ENCODE measurements at places on chromosomes 4 and X.

DNA sequence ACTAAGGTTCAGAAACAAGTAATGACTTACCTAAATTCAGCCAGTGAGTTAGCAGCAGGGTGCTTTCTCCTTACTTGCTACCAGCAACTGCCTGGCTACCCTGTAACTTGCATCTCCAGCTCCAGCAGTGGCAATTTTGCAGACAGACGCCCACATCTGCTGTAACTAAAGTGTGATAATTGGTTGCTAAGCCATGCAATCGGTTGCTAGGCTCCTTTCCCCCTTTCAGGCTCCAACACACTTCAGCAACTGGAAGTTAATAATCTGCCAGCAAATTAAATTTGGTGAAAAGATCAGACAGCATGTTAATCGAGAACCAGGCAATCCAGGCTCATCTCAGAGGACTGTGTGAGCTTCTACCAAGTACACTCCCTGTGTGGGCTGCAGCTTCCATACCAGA, 24.2 kb upstream of the ARHGEF9 start:
- H3K27ac ChIP-seq: no peak overlapping the region
- no peak for DNase-seq
- H3K36me3 ChIP-seq: no peaks in the 10 kb centered on the region
- H3K27me3 ChIP-seq: no peaks in the 10 kb centered on the region

DNA sequence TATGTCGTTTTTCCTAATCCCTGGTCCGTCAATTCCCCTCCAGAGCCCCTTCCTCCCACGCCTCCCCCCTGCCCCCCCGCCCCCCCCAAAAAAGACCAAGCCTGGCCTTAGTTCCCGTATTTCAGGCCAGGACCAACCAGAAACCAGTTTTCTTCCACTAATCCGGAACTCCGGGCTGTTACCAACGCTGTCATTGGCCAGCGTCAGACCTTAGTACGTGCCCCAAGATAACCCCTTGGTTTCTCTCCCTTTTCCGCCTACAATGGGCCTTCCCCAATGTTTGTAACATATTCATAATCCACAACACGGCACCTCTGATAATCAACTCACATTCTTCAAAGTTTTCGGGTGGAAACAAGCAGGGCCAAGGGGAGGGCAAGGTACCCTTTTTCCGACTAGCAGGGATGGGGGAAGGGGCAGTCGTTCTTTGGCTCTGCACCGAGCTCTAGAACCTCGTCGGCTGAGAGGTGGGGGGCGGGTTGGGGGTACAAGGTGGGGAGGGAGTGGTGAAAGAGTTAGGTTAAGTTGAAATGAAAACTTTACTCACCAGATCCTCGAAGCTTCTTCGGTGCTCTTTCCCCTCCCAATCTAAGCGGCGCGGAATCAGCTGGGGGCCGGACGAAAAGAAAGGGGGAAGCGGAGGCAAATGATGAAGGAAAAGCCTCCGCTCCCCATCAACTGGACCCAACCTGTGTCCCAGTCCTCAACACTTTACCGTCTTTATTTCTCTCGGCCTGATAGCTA, 1.5 kb downstream of the BRWD3 start:
- no peaks in the 10 kb centered on the region for H3K36me3 ChIP-seq
- H3K4me1 ChIP-seq: no peaks in the 10 kb centered on the region
- DNase-seq: peak; percentile 52
- H3K4me3 ChIP-seq: peak overlapping the region; percentile 85

DNA sequence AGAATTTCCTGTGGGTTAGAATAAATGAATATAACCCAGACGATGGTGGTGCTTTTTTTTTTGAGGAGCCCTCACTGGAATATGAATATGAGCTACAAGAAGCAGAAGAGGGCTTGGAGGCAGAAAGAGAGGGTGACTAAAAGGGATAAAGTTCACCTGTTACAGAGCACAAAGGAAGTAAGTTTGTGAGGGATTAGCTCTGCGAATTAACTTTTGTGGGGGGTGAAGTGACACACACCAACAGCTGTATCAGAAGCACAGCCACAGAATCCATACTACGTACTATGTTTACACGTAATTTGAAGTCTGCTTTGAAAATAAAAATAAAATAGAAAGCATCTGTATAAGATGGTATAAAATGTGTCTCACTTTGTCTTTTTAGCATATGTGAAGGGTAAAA, 963.6 kb upstream of the DIAPH2 start:
- H3K36me3 ChIP-seq: no peaks in the 10 kb centered on the region
- no peak for DNase-seq

DNA sequence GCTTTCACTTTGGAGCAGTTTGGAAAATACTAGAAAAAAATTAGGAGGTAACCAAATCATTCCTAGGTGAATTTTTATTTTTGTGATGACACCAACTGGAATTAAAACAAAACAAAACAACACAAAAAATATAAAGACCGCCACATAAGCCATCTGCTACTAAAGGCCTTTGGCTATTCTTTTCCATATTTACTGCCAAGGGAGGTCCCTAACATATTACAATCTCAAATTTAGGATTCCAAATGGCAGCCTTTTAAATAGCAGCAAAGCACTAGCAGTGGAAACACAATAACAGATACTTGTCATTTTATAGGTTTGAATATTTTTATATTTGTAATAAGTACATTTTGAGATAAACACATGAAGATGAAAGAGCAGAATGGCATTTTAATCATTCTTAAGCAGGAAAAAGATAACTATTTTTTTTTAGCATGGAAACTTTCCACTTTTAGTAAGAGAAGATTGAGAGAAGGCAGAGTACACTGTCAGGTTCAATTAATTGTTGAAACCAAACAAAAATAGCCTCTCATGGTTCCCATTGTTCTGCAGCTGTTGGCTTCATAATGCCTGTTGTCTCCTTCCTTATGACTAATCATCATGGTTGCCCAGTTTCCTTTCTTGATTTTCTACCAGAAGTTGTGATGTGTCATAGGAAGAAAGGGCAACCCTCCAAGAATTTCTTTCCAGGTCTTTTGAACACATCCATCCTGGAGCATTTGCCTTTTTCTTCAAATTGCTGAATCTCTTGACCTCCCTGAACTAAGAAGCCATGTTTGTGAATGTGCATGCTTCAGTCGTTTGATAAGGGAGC, 219.0 kb upstream of the EMCN start:
- H3K36me3 ChIP-seq: no peaks in the 10 kb centered on the region
- H3K4me3 ChIP-seq: no peak overlapping the region
- H3K4me1 ChIP-seq: no peaks in the 10 kb centered on the region

DNA sequence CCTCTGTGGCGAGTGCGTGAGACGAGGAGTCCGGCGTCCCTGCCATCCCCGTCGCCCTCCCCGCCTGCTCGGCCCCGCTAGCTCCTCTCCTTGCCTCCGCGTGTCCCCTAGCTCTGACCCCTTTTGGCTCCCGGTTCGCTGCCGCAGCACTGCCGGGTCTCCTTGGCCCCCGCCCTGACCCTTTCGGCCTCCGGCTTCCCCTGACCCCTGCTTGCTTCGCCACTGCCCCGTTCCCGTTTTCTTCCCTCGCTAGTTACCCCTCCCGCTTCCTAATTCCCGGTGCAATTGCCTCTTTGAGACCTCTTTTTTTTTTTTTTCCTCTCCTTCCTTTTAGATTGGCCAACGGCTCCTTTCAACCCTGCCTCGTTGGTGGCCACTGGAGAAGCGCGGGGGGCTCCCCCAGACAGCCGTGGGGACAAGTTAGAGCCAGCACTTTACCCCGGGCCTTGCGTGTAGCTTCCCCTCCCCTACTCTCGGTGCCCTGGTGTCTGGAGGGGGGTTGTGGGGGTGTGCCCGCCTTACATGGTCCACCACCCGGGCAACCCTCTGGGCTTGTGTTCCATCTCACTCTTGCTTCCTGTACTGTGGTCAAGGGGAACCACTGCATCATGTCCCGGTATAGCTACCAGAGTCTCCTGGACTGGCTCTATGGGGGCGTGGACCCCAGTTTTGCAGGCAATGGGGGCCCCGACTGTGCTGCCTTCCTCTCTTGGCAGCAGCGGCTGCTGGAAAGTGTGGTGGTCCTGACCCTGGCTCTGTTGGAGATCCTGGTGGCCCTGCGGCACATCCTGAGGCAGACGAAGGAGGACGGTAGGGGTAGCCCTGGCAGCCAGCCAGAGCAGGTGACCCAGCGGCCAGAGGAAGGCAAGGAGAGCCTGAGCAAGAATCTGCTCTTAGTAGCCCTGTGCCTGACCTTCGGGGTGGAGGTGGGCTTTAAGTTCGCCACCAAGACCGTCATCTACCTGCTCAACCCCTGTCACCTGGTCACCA, 548 bp downstream of the TMEM164 start:
- DNase-seq: no peak
- H3K4me3 ChIP-seq: peak overlapping the region; percentile 56
- no peaks in the 10 kb centered on the region for H3K27me3 ChIP-seq
- peak overlapping the region; percentile 59 for H3K27ac ChIP-seq

DNA sequence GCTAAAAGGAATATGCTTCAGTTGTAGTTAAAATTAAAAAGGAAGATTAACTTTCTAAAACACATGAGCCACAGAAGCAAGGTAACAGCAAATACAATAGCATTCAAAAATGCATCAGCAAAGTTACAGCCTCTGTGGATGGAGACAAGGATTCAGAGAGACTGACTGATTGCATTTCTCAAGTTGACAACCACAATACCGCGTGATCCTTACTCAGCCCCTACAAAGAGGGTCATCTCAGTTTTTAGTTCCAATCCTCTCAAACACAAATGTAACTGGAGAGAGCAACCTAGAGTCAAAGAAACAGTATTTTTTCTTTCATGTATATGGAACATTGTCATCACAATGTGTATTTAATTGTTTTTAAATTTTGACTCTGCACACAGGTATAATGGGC, 14.2 kb upstream of the C1QTNF7 start:
- H3K4me3 ChIP-seq: no peak overlapping the region
- H3K4me1 ChIP-seq: peaks cover 1% of the 10 kb centered on the region
- no peaks in the 10 kb centered on the region for H3K27me3 ChIP-seq
- H3K36me3 ChIP-seq: no peaks in the 10 kb centered on the region

- no peaks in the 10 kb centered on the region for H3K4me1 ChIP-seq
- H3K27me3 ChIP-seq: no peaks in the 10 kb centered on the region
- no peak overlapping the region for H3K4me3 ChIP-seq
- no peak for DNase-seq
- no peaks in the 10 kb centered on the region for H3K36me3 ChIP-seq
These were observed 44.7 kb downstream of the MAML3 start for GRCh38 chr4:140109292-140109691.

DNA sequence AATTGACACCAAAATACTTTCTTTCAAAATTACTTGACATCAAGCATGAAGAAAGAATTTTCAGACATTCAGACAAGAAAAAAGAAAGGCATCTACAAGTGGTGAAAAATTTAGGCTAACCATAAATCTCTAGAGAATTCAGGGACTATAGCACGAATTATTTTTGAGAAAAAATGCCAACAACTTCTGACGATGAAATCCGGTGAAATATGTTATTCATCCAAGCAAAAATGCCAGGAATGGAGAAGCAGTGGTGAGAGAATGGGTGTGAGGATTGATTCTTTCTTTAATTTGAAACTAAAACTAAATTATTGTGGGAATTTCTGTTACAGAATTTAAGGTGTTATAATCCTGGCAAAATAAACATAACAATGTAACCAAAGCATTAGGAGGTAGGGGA, 69.4 kb upstream of the SORBS2 start:
- no peaks in the 10 kb centered on the region for H3K27me3 ChIP-seq
- H3K4me3 ChIP-seq: no peak overlapping the region
- H3K27ac ChIP-seq: no peak overlapping the region
- no peak for DNase-seq

DNA sequence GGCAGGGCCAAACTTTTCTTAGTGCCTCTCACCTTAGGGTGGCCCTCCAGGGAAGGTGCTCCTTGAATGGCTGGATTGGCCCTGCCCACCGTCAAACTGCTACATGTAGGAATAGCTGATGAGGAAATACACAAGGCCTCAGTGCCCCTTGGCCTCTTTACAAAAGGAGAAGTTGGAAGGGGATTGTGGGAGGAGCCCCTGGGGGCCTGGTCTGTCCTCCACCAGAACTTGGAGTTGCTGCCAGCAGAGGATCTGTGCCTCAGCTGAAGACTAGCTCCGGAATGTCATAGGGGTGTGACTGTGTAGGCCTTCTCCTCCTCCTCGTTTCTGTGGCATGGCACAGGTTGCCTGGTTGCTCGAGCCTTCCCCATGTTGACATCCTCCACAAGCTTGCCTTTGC, 142.7 kb downstream of the AMMECR1 start:
- H3K27me3 ChIP-seq: no peaks in the 10 kb centered on the region
- no peak for DNase-seq
- H3K4me3 ChIP-seq: no peak overlapping the region
- no peak overlapping the region for H3K27ac ChIP-seq
- no peaks in the 10 kb centered on the region for H3K4me1 ChIP-seq
- no peaks in the 10 kb centered on the region for H3K36me3 ChIP-seq

DNA sequence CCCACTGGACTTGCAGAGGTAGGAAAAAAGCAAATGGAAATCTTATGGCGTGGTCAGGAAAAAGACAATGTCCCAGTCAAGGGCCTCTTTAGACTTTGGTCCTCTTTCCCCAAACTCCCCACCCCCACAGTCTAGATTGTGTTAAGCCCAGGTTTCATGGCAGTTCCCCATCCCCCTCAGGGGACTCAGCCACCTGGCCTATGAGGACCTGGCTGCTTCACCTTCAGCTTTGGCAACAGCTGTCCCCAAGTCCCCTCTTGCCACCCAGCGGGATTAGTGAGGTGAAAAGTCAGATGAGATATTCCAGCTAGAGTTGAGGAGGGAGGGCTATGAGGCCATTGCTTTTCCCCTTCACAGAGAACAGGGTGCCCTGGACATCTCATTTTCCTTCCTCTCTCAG, 457 bp downstream of the RIPPLY1 start:
- no peak for DNase-seq
- H3K4me1 ChIP-seq: no peaks in the 10 kb centered on the region
